ENCODE measurements at places on chromosomes 2 and 18.

DNA sequence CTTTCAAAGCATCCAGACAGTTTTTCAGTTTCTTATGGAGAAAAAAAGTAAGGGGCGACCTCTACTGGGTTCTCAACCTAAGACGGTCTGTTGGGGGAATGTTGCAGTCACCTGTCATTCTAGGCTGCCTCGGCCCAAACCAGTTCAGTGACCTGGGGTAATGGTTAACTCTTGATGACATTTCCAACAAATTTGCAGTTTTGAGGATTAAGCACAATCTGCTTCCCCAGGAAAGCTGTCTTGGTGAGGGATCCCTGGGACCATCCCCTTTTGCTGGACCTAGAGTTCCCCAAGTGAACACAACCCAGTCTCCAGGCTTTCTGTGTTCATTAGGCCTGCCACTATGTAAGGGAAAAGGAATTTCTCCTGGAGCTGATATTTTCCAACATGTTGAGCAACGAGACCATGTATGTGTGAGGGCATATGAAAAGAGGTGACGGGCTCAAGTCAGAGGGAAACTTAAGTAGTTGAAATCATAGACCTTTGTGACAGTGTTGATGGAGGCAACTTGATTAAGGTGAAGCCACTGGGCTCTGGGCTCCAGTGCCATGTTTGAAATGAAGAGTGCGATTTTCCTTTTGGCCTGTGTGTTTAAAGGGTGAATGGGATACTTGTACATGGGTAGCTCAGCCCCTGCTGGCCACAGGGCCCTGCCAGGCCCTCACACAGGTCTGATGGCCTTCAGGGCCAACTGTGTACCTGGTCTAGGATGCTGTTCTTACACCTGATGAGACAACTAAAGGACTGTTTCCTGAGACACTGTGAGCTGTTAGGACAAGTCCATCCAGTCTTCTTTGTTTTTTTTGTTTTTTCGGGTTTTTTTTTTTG, 27.0 kb downstream of the FOSL2 start:
- H3K4me1 ChIP-seq = peaks cover 31% of the 10 kb centered on the region
- no peak for DNase-seq
- H3K27ac ChIP-seq = no peak overlapping the region

DNA sequence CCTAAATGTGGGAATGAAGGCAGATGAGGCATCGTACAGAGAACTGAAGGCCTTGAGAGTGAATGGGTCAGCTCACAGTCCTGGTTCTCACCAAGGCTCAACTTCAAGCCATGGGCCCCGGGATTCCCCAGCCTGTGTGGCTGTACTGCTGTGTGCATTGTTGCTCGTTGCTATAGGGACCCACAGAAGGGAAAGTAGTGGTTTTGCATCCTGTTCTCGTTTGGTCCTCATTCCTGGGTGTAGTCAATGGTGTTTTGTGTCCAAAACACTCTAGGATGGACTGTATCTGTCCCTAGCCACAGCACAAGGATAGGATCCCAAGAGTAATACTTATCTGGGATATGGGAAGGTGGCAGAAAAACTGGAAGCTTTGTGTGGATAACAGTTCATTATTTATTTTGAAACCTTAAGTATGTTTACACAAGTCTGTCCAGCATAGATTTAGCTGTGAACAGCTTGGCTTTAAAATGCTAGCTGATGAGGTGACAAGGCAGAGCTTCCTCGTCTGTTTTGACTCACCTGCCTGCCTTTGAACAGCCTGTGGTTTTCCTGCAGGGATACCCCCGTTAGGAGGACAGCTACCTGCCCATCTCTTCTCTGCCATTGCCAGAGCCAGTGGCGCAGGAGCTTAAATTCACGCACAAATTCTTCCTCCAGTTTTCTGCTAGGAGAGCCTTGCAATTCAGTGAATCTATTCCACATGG, 85.0 kb downstream of the WDSUB1 start:
- no peak overlapping the region for H3K4me3 ChIP-seq
- DNase-seq = peak; percentile 45
- H3K36me3 ChIP-seq = no peaks in the 10 kb centered on the region

- H3K36me3 ChIP-seq = no peaks in the 10 kb centered on the region
- H3K27me3 ChIP-seq = no peaks in the 10 kb centered on the region
- peaks cover 2% of the 10 kb centered on the region for H3K4me1 ChIP-seq
- H3K4me3 ChIP-seq = no peak overlapping the region
Measured at GRCh38 chr2:65922030-65922429, 489.6 kb upstream of the SPRED2 start.

DNA sequence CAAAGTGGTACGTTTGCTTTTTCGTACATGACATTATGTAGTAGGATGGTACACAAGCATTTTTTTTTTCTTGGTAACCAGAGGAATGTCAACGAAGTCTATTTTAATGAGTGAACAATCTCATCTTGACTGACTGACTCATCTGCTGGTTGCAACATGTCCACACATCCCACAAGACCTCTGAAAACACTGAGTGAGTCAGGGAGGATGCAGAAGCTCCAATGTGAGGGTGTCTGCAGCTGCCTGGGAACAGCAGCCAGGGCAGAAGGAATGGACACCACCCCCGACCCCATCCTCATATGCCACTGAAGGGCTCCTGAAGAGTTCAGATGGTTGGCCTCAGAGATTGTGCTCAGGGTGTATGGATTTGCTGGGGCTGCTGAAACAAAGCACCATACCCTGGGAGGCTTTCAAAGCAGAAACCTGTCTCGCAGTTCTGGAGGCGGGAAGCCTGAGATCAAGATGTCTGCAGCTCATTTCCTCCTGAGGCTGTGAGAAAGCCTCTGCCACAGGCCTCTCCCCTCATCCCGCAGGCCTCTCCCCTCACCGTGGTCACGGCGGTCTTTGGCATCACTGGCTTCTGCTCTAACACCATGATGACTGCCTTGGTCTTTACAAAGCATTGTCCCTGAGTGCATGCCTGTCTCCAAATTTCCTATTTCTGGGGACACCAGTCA, 124.6 kb downstream of the LRATD1 start:
- no peak for DNase-seq
- no peaks in the 10 kb centered on the region for H3K36me3 ChIP-seq
- no peak overlapping the region for H3K27ac ChIP-seq
- H3K4me1 ChIP-seq = no peaks in the 10 kb centered on the region
- no peaks in the 10 kb centered on the region for H3K27me3 ChIP-seq
- H3K4me3 ChIP-seq = no peak overlapping the region

- H3K36me3 ChIP-seq = no peaks in the 10 kb centered on the region
- H3K27me3 ChIP-seq = peaks cover 50% of the 10 kb centered on the region
- no peak overlapping the region for H3K4me3 ChIP-seq
- no peak for DNase-seq
- peaks cover 26% of the 10 kb centered on the region for H3K4me1 ChIP-seq
Measured at GRCh38 chr2:66574701-66575624, 140.0 kb downstream of the MEIS1 start.

DNA sequence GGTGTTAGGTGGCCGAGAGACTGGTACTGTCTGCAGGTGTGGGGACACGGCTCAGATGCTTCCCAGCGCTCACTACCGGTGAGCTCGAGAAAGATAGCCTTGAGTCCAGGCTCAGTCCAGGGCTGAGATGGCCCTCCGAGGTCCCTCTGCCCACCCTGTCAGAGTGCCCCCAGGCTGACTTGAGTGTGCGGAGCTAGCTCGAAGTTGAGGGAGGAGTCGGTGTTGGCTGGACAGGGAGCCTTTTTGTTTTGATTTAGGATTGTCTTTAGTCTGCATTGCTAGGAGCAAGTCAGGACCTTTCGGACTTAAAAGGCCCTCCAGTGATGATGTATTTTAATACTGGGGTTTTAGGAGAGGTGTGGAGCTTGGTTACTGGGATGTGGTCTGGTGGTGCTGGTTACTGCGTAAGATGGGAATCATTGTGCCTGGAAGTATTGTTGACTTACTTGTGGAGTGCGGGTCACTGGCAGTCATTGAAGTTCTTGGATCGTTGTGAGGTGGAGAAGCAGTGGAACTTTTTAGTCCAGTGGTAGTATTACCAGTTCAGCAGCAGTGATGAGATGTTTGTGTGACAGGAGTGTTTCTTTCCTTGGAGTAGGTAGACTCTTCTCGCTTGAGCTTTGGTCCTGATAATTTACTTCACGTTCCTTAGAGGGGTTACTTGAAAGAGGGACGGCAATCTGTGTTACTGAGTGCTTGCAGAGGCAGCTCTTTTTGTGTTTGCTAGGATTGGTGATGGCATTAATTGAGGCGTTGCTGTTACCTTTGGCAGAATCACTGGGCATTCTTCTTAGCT, 633 bp downstream of the KIAA1328 start:
- no peaks in the 10 kb centered on the region for H3K27me3 ChIP-seq
- H3K36me3 ChIP-seq = no peaks in the 10 kb centered on the region
- DNase-seq = peak; percentile 30
- peaks cover 17% of the 10 kb centered on the region for H3K4me1 ChIP-seq
- H3K4me3 ChIP-seq = peak overlapping the region; percentile 93

GRCh38 chr2:199806179-199806578, 44.8 kb downstream of the FTCDNL1 start:
- no peak overlapping the region for H3K4me3 ChIP-seq
- H3K36me3 ChIP-seq = no peaks in the 10 kb centered on the region
- no peaks in the 10 kb centered on the region for H3K27me3 ChIP-seq
- H3K27ac ChIP-seq = no peak overlapping the region
- no peak for DNase-seq

- no peak for DNase-seq
- no peak overlapping the region for H3K27ac ChIP-seq
- peaks cover 4% of the 10 kb centered on the region for H3K36me3 ChIP-seq
- H3K27me3 ChIP-seq = no peaks in the 10 kb centered on the region
- H3K4me1 ChIP-seq = peaks cover 41% of the 10 kb centered on the region
- no peak overlapping the region for H3K4me3 ChIP-seq
Measured at GRCh38 chr2:230783101-230783500, 70.5 kb downstream of the CAB39 start.

GRCh38 chr2:180722551-180723239, 257.7 kb upstream of the UBE2E3 start:
- H3K36me3 ChIP-seq = no peaks in the 10 kb centered on the region
- no peaks in the 10 kb centered on the region for H3K4me1 ChIP-seq
- H3K27me3 ChIP-seq = no peaks in the 10 kb centered on the region
- no peak overlapping the region for H3K4me3 ChIP-seq

GRCh38 chr2:24010477-24011249, 778 bp downstream of the MFSD2B start:
- no peaks in the 10 kb centered on the region for H3K36me3 ChIP-seq
- DNase-seq = no peak
- peaks cover 21% of the 10 kb centered on the region for H3K4me1 ChIP-seq
- no peak overlapping the region for H3K27ac ChIP-seq
- no peak overlapping the region for H3K4me3 ChIP-seq

GRCh38 chr18:28581521-28582071, 404.7 kb upstream of the CDH2 start:
- no peak overlapping the region for H3K27ac ChIP-seq
- H3K4me1 ChIP-seq = no peaks in the 10 kb centered on the region
- H3K27me3 ChIP-seq = no peaks in the 10 kb centered on the region
- no peak overlapping the region for H3K4me3 ChIP-seq
- no peaks in the 10 kb centered on the region for H3K36me3 ChIP-seq

- no peaks in the 10 kb centered on the region for H3K4me1 ChIP-seq
- no peak overlapping the region for H3K27ac ChIP-seq
- no peak overlapping the region for H3K4me3 ChIP-seq
- H3K36me3 ChIP-seq = no peaks in the 10 kb centered on the region
- H3K27me3 ChIP-seq = no peaks in the 10 kb centered on the region
- DNase-seq = no peak
Measured at GRCh38 chr2:181218401-181218821, 238.0 kb downstream of the UBE2E3 start.

DNA sequence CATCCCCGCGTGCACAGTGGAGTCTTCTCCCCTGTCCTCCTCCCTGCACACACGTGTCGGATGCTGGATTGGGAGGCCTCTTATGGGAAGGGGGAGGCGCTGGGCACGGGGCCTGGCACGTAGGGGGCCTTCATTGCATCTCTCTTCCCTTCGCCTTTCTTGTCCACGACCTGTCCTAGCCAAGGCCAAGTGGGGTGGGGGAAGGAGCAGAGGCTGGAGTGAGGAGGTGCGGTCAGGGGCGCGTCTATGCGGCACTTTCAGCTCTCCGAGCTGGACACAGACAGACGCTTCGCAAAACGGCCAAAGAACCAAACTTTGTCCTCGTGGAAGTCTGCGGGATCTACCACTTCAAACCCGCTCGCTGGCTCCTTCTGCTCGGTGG, 13.4 kb downstream of the ALPG start:
- no peak for DNase-seq
- no peaks in the 10 kb centered on the region for H3K36me3 ChIP-seq
- H3K4me1 ChIP-seq = peaks cover 8% of the 10 kb centered on the region
- H3K4me3 ChIP-seq = no peak overlapping the region

GRCh38 chr2:136162438-136162837, 44.5 kb upstream of the CXCR4 start:
- no peaks in the 10 kb centered on the region for H3K36me3 ChIP-seq
- H3K4me1 ChIP-seq = no peaks in the 10 kb centered on the region
- H3K27me3 ChIP-seq = no peaks in the 10 kb centered on the region
- no peak for DNase-seq
- H3K4me3 ChIP-seq = no peak overlapping the region
- no peak overlapping the region for H3K27ac ChIP-seq

DNA sequence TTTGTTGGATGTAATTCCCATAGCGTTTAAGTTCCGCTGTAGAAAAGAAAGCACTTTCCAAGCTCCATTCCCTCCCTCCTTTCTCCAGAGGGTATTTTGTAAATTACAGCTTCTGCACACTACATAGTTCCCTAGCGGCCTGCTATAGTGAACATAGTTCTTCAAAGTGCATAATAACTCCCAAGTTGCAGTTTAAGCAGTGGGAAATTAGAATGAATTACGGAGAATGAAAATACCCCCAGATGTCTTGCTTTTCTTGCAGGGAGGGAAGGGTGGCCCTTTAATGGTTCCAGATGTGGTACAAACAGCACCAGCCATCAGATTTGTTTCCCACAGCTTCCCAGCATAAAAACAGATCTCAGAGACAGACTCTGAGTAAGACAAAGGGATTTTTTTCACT, 893.9 kb downstream of the SUCLG1 start:
- H3K27me3 ChIP-seq = no peaks in the 10 kb centered on the region
- no peaks in the 10 kb centered on the region for H3K36me3 ChIP-seq
- no peak for DNase-seq
- no peak overlapping the region for H3K4me3 ChIP-seq
- no peak overlapping the region for H3K27ac ChIP-seq

- peaks cover 5% of the 10 kb centered on the region for H3K36me3 ChIP-seq
- DNase-seq = no peak
- H3K27ac ChIP-seq = no peak overlapping the region
- H3K27me3 ChIP-seq = no peaks in the 10 kb centered on the region
Measured at GRCh38 chr2:190197143-190197720, 122.4 kb downstream of the HIBCH start.

All from natural killer cell (primary cell).